Stimulated activated CD8-positive, alpha-beta memory T cell treated with anti-CD3 and anti-CD28 coated beads, Interleukin-7, amount 100 ng/mL, for 1 hour (primary cell): ENCODE measurements at places on chromosomes 5 and 9.

- no peak for DNase-seq
Observed at GRCh38 chr9:71928806-71929205, 17.4 kb downstream of the C9orf85 start.

DNA sequence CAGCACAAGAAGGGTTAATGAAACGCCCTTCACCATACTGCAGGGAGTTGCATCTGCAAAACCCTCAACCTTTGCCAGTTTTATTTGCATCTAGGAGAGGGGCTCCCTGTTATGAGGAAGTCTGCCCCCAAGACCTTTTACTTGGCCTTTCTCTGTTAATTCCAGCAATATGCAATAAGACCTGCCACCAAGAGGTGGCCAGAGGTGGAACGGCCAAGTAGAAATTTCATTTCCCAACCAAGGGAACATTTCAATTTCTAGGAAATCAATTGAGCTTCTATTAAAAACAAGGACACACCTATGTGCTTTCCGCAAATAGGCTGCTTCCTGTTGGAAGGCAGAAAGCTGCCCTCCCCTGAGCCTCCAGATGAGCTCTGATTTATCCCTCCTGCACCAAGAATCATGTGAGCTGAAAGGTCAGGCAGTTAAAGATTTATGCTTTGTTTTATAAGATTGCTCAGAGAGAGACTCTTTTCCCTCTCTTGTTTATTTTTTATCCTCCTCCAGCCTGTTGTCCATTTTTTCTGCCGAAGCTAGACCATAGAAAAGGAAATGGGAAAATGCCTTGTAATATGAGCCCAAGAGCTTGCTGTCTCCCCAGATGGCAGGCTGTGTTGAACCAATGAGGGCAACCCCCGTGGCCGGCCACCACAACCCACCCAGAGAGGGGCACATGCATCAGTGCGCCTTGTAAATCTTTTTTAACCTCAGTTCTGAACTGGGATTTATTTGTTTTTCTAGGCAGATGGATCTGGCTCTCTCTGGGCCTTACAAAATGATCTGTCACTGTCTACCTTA lies 572.8 kb downstream of the TLE1 start:
- no peak for DNase-seq

DNA sequence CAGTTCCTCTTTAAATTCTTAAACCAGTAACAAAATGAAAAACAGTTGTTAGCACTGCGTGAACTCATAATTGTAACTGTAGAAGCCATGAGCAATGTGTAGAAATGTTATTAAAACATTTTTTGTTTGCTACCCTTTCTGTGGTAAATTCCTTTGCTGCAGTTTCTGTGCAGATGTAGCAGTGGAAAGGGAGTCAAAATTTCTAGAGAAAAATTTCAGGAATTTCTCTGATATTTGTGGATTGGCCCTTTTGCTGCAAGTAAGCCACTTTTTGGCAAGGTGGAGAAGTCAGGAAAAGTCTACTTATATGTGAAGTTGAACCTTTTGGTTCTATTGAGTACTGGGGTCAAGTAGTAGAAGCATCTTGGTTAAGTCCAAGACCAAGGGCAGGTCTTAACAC lies 10.1 kb downstream of the FBXL7 start:
- DNase-seq: no peak

DNA sequence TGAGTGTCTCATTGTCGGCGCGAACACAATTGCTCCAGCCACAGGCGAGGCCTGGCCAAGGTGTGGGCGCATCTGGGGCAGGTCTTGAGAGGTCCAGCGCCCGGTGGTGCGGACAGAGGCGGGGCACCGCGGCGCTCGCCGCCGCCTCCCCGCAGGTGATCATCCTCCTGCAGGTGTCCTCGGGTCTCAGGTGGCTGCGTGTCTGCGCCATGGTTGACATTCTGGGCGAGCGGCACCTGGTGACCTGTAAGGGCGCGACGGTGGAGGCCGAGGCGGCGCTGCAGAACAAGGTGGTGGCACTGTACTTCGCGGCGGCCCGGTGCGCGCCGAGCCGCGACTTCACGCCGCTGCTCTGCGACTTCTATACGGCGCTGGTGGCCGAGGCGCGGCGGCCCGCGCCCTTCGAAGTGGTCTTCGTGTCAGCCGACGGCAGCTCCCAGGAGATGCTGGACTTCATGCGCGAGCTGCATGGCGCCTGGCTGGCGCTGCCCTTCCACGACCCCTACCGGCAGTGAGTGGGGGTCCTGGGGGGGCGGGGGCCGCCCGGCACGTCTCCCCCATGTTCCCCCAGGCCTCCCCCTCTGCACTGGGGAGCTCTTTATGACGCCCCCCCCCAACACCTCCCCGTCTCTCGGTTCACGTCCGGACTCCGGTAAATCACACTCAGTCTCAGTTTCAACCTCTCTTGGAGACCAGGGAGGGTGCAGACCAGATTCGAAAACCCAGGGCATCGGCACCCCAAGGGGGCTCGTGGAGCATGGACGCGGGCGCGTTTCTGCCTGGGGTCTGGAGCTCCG lies 446 bp downstream of the NXNL2 start:
- no peak for DNase-seq

- DNase-seq: no peak
Observed at GRCh38 chr5:79513308-79513703, 628 bp downstream of the HOMER1 start.

GRCh38 chr5:69300537-69301203 lies 31.9 kb downstream of the CCDC125 start:
- no peak for DNase-seq

DNA sequence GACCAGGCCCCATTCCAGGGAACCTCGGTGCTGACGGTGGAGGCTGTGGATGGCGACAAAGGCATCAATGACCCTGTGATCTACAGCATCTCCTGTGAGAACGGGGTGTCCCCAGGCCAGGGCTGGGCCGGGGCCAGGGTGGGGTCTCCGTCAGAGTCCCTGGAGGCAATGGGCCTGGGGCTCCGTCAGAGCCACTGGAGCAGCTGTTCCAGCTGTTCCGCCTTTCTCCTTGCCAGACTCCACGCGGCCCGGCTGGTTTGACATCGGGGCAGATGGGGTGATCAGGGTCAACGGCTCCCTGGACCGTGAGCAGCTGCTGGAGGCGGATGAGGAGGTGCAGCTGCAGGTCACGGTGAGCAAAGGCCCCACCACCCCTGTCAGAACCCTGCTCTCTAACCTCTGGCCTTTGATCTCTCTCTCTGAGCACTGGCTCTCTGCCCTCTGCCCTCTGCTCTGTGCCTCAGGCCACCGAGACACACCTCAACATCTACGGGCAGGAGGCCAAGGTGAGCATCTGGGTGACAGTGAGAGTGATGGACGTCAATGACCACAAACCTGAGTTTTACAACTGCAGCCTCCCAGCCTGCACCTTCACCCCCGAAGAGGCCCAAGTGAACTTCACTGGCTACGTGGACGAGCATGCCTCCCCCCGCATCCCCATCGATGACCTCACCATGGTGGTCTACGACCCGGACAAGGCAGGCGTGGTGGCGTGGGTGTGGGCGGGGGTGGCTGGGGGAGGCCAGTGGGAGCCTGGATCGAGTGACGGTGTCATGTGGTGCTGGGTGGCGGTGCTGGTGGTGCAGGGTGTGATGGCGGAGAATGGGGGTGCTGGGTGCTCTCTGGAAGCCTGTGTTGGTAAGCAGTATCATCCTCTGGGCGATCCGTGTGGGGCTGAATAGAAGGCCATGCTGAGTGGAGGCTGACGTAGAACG lies 26.6 kb downstream of the CDHR2 start:
- DNase-seq: no peak

DNA sequence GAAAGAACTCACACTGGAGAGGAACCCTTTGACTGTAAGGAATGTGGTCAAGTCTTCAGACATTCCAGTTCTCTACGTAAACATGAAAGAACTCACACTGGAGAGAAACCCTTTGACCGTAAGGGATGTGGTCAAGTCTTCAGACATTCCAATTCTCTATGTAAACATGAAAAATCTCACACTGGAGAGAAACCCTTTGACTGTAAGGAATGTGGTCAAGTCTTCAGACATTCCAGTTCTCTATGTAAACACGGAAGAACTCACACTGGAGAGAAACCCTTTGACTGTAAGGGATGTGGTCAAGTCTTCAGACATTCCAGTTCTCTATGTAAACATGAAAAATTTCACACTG lies 32.6 kb downstream of the MAPK9 start:
- DNase-seq: no peak

GRCh38 chr5:30380228-30380627 lies 813.3 kb upstream of the CDH6 start:
- no peak for DNase-seq

DNA sequence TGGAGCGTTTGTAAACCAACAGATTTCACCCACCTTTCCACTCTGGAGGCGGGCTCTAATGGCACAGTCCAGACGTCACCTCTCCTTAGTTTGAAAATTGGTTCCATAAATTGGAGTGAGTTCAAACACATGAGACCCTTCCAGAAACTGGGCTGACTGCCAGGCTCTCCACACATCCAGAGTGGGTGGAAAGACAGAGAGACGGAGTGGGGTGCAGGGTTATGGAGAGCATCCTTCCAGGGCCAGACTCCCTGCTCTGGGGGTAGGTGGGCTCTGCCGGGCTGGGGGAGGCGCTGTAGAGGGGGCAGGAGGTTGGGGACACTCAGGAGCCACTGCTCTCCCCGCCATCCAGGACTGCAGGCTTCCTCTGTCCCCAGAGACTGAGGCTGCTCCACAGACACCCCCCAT lies 104.7 kb upstream of the PHYKPL start:
- DNase-seq: no peak

- DNase-seq: no peak
Observed at GRCh38 chr9:32136700-32137339, 247.6 kb upstream of the ACO1 start.

DNA sequence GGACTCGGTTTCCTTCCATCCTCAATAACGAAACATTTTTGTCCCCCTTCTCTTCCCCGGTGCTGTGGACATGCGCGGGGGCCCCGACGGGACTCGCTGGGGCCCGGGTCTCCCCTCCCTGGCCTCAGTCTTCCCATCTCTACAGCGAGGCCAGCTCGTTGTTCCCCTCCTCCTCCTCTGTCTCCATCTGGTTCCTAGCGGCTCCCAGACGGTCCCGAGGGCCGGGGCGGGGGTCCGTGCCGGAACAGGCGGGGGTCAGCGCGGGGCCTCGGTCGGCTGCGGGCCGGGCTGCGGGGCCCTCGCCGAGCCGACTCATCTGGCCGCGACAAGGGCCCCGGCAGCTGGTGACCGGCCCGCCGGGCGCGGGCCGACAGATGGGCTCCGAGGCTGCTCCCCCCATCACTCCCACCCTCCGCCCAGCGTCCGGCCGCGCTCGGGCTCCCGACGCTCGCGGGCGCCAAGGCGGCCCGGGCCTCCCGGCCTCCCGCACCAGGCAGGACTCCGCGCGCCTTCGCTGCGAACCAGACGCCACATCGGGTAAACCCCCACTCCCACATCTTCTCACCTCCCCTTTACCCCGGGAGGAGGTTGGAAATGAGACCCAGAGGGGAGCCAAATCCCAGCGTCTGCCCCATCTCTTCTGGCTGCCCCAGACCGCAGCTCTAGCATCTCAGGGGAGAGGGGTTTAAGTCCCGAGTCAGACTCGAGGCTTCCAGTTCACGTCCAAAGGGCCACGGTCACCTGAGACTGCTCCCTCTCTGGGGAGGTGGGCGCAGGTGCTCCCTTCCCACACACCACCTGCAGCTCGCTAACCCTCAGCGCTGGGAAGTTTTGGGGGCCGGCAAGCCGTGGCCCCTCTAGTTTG lies 8.1 kb downstream of the BARHL1 start:
- DNase-seq: no peak

GRCh38 chr5:120473332-120473731 lies 9.2 kb downstream of the PRR16 start:
- DNase-seq: no peak

DNA sequence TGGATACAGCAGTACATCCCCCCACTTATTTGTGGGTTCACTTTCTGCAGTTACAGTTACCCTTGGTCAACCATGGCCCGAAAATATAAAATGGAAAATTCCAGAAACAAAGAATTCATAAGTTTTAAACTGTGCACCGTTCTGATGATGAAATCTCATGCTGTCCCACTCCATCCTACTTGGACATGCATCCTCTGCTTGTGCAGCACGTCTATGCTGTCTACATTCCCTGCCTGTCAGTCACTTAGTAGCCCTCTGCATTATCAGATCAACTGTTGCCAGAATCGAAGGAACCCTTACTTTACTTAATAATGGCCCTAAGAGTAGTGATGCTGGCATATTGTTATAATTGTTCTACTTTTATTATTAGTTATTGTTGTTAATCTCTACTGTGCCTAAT lies 14.6 kb downstream of the MARCHF3 start:
- DNase-seq: no peak

- DNase-seq: no peak
Observed at GRCh38 chr9:7118633-7119032, 360.9 kb downstream of the KDM4C start.

GRCh38 chr5:38051711-38052511 lies 206.4 kb upstream of the EGFLAM start:
- DNase-seq: no peak

GRCh38 chr5:71701407-71701806 lies 17.7 kb upstream of the CARTPT start:
- DNase-seq: no peak

DNA sequence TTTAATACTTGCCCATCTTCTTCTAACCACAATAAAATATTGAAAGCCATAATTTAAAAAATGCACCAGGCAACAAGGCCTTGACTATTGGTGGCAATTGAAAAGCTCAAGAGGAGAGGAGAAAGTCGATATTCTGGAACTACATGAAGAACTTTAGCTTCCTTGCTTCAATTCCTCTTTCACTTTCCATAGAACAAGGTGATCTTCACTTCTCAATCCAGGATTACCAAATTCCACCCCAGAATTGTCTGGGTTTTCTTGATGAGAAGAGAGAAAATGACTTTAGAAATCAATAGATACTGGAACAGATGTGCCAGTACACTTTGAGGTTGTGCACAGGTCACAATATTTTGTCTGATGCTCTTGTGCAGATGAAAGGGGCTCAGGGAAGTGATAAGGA lies 52.2 kb downstream of the PTCD2 start:
- DNase-seq: no peak

DNA sequence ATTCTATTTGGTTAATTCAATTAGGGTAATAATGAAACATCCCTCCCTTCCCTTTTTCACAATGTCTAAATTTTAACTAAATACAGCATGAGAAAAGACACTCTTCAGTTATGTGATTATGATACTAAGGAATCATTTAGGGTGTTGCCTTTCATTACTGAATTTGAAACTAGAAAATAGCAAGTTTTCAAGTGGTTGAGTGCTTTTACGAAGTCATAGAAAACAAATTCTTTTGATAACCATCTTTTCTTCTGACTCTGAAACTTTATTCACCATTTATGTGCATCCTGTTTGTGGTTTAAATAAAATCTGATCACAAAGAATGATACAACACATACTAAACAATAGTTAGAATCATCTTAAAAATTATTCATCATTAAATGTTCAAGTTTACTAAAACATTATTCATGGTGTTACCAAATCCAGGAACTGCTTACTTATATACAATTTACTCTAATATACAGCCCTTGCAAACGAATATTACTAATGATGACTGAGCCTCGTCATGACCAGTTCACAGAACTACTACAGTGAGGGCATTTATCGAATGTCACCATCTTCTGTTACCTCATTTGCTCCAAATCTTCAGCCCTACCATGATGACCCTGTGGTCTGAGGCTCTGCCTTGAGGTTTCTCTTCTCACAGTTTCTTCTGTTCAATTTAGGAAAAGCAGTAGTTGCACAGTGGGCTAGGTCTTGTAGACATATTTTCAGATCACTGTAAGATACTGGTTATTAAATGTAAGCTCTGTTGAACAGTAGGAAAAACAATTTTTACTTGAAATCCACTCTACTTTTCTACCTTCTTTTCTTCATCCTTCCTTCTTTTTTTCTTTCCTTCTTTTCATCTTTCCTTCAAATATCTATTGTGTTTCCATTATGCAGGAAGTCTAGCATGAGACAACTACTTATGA lies 18.3 kb upstream of the IL9 start:
- DNase-seq: no peak
